ENCODE measurements at places on chromosomes 1 and 21.

GRCh38 chr1:170461291-170461747 is 70.6 kb upstream of the GORAB start:
- DNase-seq, result no peak

DNA sequence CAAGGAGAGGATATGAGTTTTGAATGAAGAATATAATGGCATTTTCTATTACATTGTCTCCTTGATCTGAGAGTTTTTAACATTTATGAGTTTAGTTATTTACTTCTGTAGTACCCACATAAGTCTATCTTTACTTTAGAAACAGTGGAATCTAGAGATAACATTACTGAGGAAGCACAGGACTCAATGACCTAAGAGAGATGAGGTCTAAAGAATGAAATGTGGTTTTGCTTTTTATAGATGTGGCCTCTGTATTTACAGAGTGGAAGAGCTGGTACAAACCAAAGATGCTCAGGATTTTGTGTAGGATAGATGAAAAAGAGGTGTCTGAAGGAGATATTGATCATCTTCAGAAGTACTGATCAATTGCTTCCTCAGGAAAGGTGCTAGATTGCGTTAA is 177.3 kb downstream of the KCTD3 start:
- DNase-seq, result peak; percentile 6

- DNase-seq, result no peak
Measured at GRCh38 chr1:147648933-147649332, 21.4 kb downstream of the ACP6 start.

- no peak for DNase-seq
Measured at GRCh38 chr1:154808261-154808908, 61.7 kb downstream of the KCNN3 start.
